Naive thymus-derived CD4-positive, alpha-beta T cell (primary cell): ENCODE measurements at places on chromosomes 11 and 22. TPM values are rescaled to one million over a fixed set of nuclear protein-coding genes. Genes with fewer than 3 reads are reported as not detected.

DNA sequence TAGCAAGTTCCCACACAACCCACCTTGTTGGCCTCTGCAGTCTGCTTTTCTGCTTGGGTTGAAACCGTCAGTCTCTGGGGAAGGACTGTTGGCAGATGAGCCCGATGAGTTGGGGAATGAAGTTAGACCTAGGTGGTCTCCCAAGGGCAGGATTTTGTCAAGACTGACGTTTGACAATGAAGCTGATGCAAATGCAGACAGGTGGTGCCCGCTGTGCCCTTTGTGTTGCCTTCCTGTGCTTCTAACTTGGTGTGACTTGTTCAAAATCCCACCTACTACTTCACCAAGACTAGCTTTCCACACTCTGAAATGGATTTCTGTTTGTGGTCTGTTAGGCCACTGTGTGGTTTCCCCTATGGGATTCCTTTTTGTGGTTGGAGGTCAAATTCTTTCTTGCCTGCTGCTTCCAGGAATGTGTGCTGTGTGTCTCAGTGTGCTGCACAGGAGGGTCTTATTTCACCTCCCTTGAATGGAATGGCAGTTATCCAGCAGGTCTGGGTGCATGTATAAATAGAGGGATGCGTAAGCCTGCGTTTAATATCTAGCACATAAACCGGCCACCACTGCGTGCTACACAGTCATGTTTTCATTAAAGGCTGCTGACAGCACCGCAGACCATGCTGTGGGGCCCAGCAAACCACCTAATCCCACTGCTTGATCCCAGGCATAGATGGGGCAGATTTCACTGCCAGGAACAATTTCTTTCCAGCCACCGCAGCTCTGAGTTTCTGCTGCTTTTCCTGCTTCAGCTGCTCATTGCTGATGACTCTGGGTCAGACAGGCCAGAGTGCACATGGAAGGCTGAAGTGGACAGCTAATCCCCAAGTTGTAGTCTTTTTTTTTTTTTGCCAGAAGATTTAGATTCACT, 44.8 kb downstream of the ADAMTS8 start:
- no peaks in the 10 kb centered on the region for H3K27me3 ChIP-seq
- H3K27ac ChIP-seq = no peak overlapping the region
- peaks cover 6% of the 10 kb centered on the region for H3K4me1 ChIP-seq
- H3K36me3 ChIP-seq = no peaks in the 10 kb centered on the region
- no peak for DNase-seq

GRCh38 chr11:10540546-10540914, 457 bp downstream of the RNF141 start:
- peak overlapping the region; percentile 81 for H3K4me3 ChIP-seq
- DNase-seq = no peak
- H3K27me3 ChIP-seq = no peaks in the 10 kb centered on the region
- H3K36me3 ChIP-seq = no peaks in the 10 kb centered on the region
- peak overlapping the region; percentile 90 for H3K27ac ChIP-seq

DNA sequence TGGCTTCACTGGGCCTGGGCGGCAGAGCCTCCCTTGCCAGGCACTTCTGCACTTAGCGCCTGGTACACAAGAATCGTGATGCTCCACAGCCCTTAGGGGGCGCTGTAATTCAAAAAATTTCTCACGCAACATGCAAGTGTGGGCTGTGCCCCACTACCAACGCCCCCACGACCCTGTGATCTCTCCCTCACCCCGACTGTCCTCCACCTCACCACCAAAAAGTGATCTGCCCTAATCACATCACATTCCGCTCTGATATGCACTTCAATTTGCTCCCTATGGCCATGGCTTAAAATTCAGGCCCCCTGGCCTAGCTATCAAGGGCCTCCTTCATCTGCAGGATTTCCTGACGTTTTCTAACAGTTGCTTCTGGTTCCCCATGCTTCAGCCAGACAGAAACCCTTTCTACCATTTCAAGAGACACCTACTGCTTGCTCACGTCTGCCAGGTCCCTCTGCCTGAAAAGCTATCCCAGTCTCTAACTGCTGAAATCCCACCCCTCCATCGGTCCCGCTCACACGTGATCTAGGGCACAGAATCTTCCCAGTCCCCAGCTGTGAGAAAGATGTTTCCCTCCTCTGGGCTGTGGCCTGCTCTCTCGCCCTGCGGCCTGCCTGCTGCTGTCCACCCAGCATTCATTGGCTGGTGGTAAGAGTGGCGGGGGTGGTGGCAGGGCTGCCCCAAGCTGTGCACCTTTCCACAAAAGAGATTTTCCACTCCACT, 27.9 kb upstream of the LRRC32 start:
- no peaks in the 10 kb centered on the region for H3K36me3 ChIP-seq
- H3K27me3 ChIP-seq = no peaks in the 10 kb centered on the region
- H3K4me3 ChIP-seq = no peak overlapping the region
- H3K4me1 ChIP-seq = no peaks in the 10 kb centered on the region

DNA sequence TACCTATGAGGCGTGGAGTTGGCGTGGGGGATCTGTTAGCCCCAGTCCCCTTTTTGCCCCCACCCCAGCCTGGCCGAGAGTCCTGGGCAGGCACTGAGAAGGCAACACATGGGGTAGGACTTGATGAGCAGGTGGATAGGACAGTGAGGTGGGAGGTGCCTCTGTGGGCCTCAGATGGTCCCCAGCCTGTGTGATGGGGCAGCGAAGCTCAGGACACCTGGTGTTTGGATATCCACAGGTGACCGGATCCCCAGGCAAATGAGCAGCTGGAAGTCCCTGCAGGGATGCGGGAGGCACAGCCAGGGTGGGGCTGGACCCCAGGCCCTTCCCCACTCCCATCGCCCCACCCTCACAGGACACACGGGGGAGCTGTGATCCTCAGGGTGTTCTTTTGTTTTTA, 9.7 kb downstream of the FBLN1 start:
- no peak overlapping the region for H3K27ac ChIP-seq
- H3K4me3 ChIP-seq = no peak overlapping the region
- DNase-seq = no peak
- no peaks in the 10 kb centered on the region for H3K36me3 ChIP-seq

SLC5A1 gene
- not detected for total RNA-seq

SLC17A6 gene
- total RNA-seq = not detected

- H3K36me3 ChIP-seq = no peaks in the 10 kb centered on the region
- DNase-seq = no peak
- H3K27ac ChIP-seq = peak overlapping the region; percentile 79
- peaks cover 13% of the 10 kb centered on the region for H3K4me1 ChIP-seq
- H3K4me3 ChIP-seq = peak overlapping the region; percentile 85
Observed at GRCh38 chr11:31509051-31509428, 382 bp downstream of the IMMP1L start.

ARRB1 gene
- 47.6 and 58.0 TPM in 2 replicates for total RNA-seq

- H3K4me1 ChIP-seq = no peaks in the 10 kb centered on the region
- DNase-seq = no peak
- H3K27ac ChIP-seq = no peak overlapping the region
- no peak overlapping the region for H3K4me3 ChIP-seq
- no peaks in the 10 kb centered on the region for H3K27me3 ChIP-seq
- H3K36me3 ChIP-seq = no peaks in the 10 kb centered on the region
Observed at GRCh38 chr11:19445771-19446170, 205.0 kb upstream of the E2F8 start.

OR10D3 gene
- total RNA-seq = not detected

- no peak overlapping the region for H3K4me3 ChIP-seq
- H3K4me1 ChIP-seq = no peaks in the 10 kb centered on the region
- H3K36me3 ChIP-seq = no peaks in the 10 kb centered on the region
- H3K27ac ChIP-seq = no peak overlapping the region
- no peak for DNase-seq
Observed at GRCh38 chr11:73423506-73423905, 47.3 kb downstream of the RELT start.

GRCh38 chr11:45413156-45413858, 127.2 kb upstream of the SYT13 start:
- H3K27ac ChIP-seq = no peak overlapping the region
- H3K4me3 ChIP-seq = no peak overlapping the region
- no peaks in the 10 kb centered on the region for H3K4me1 ChIP-seq
- H3K36me3 ChIP-seq = no peaks in the 10 kb centered on the region
- no peak for DNase-seq

- DNase-seq = no peak
- H3K27me3 ChIP-seq = no peaks in the 10 kb centered on the region
- no peak overlapping the region for H3K27ac ChIP-seq
- H3K4me3 ChIP-seq = no peak overlapping the region
- H3K4me1 ChIP-seq = no peaks in the 10 kb centered on the region
- no peaks in the 10 kb centered on the region for H3K36me3 ChIP-seq
Observed at GRCh38 chr11:133497477-133498140, 34.7 kb downstream of the OPCML start.

- H3K4me3 ChIP-seq = no peak within 1 kb of the TSS
- no peaks in the 10 kb centered on the region for H3K36me3 ChIP-seq
- no peaks in the 10 kb centered on the region for H3K4me1 ChIP-seq
- H3K27ac ChIP-seq = no peak within 1 kb of the TSS
- no peaks in the 10 kb centered on the region for H3K27me3 ChIP-seq
Observed at GRCh38 chr11:94020777-94021481, at the start of gene HEPHL1. HEPHL1 (plus strand) TSS chr11:94021354; CDS start chr11:94021369, 15 bp downstream.

GRCh38 chr22:24681236-24681635, 78.2 kb downstream of the GGT1 start:
- no peaks in the 10 kb centered on the region for H3K36me3 ChIP-seq
- H3K27ac ChIP-seq = no peak overlapping the region
- H3K27me3 ChIP-seq = no peaks in the 10 kb centered on the region
- DNase-seq = no peak
- no peak overlapping the region for H3K4me3 ChIP-seq

GRCh38 chr11:40722179-40722795, 737.2 kb downstream of the LRRC4C start:
- H3K4me3 ChIP-seq = no peak overlapping the region
- no peaks in the 10 kb centered on the region for H3K36me3 ChIP-seq
- no peaks in the 10 kb centered on the region for H3K4me1 ChIP-seq
- DNase-seq = no peak

- no peak for DNase-seq
- H3K27ac ChIP-seq = no peak overlapping the region
- H3K4me3 ChIP-seq = no peak overlapping the region
- no peaks in the 10 kb centered on the region for H3K4me1 ChIP-seq
- H3K36me3 ChIP-seq = no peaks in the 10 kb centered on the region
Observed at GRCh38 chr11:10864688-10865087, 6.8 kb upstream of the ZBED5 start.

- no peak overlapping the region for H3K27ac ChIP-seq
- H3K4me1 ChIP-seq = no peaks in the 10 kb centered on the region
- DNase-seq = no peak
- H3K36me3 ChIP-seq = no peaks in the 10 kb centered on the region
- no peak overlapping the region for H3K4me3 ChIP-seq
Observed at GRCh38 chr11:43789700-43790443, 90.8 kb upstream of the ALKBH3 start.

GRCh38 chr11:19191530-19192169, 10.1 kb downstream of the CSRP3 start:
- no peak overlapping the region for H3K27ac ChIP-seq
- H3K27me3 ChIP-seq = no peaks in the 10 kb centered on the region
- no peaks in the 10 kb centered on the region for H3K36me3 ChIP-seq
- no peak overlapping the region for H3K4me3 ChIP-seq
- no peak for DNase-seq

DDTL gene
- total RNA-seq = 4.9 TPM

- H3K4me1 ChIP-seq = peaks cover 6% of the 10 kb centered on the region
- peaks cover 9% of the 10 kb centered on the region for H3K36me3 ChIP-seq
- H3K27ac ChIP-seq = no peak overlapping the region
- no peak overlapping the region for H3K4me3 ChIP-seq
- H3K27me3 ChIP-seq = no peaks in the 10 kb centered on the region
Observed at GRCh38 chr11:28114731-28115130, 6.5 kb downstream of the METTL15 start.

DNA sequence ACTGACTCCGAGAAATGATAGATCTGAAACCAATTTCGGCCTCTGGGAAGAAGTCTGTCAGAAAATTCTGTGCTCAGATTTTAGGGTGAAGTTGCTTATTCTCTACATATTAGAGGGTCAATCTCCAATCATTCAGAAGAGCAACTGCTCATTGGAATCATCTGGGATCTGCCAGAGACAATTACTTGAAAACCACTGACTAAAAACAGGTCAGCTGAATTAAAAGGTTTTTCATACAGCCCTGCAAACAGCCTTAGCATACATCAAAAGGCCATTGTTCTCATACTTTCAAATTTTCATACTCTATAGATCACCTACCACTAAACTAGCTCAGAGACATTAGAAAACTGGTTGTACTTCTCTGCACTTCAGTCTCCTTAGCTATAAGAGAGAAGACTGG, 289.7 kb upstream of the PITPNB start:
- no peak overlapping the region for H3K27ac ChIP-seq
- no peaks in the 10 kb centered on the region for H3K36me3 ChIP-seq
- no peaks in the 10 kb centered on the region for H3K4me1 ChIP-seq
- no peak overlapping the region for H3K4me3 ChIP-seq
- no peak for DNase-seq

RIC3 gene
- total RNA-seq = 32.7 TPM

PPFIA1 gene
- 71.0 TPM for total RNA-seq

GRCh38 chr11:133011604-133012003, 520.7 kb downstream of the OPCML start:
- no peaks in the 10 kb centered on the region for H3K27me3 ChIP-seq
- H3K4me3 ChIP-seq = no peak overlapping the region
- H3K36me3 ChIP-seq = no peaks in the 10 kb centered on the region
- H3K4me1 ChIP-seq = no peaks in the 10 kb centered on the region
- no peak overlapping the region for H3K27ac ChIP-seq
- no peak for DNase-seq

LMNTD2 gene
- total RNA-seq = 1.4 and 2.8 TPM in 2 replicates

DNA sequence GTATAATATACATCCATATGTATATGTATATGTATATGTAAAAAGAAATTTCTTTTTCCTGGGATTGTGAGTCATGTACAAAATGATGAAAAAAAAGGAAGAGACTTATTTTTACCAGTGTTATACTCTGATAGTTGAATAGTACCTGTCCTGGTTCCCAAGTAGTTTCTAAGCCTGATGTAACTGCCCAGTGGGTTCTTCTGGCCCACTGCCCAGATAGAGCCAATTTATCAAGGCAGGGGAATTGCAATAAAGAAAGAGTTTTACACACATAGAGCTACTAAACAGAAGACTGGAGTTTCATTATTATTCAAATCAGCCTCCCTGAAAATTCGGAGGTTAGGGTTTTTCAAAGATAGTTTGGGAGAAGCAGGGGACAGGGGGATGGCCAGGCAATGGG, 29.1 kb upstream of the NARS2 start:
- H3K4me1 ChIP-seq = no peaks in the 10 kb centered on the region
- H3K27ac ChIP-seq = no peak overlapping the region
- no peaks in the 10 kb centered on the region for H3K27me3 ChIP-seq
- H3K36me3 ChIP-seq = no peaks in the 10 kb centered on the region
- H3K4me3 ChIP-seq = no peak overlapping the region

MOGAT2 gene
- not detected for total RNA-seq
